ENCODE measurements at places on chromosomes 5 and 9.

- DNase-seq, result no peak
Measured at GRCh38 chr5:5139777-5140478, at the start of gene ADAMTS16. TSS of gene ADAMTS16 (plus strand) at chr5:5140330. CDS start at chr5:5140468, 138 bp downstream.

GRCh38 chr9:129407905-129408452 is 212.9 kb downstream of the C9orf50 start:
- no peak for DNase-seq

DNA sequence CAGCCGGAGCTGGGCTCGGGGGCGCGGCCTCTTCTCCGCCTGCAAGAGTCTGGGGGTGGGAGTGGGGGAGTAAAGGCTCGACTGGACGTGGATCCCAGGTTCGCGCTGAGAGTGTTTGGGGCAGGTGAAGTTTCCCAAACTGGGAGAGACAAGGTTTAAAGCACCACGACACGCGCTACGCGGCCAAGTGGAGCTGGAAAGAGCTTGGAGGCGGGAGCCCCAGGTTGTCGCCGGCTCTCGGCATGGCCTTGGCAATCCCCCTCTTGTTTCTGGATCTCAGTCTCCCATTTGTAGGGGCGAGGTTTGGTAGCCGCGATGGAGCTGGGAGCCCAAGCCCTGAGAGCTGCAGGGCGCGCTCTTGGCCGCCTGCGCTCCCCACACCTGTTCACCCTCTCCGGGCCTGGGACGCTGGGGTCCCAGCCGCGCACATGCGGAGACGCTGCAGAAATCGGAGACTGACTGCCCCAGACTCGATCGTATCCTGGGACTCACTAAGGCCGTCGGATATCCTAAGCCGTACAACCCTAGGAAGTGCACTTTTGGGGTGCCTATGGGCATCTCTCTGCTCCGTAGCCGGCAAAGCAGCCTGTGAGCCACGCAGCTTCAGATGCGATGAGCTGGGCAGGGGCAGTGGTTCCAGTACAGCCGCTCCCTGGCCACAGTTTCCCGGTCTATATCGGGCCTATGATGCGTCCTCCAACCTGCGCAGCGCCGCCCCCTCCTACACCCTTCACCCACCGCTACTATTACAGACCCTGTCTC is 937 bp downstream of the TMOD1 start:
- DNase-seq, result no peak

- DNase-seq, result no peak
Measured at GRCh38 chr9:29214690-29215253, 1641.5 kb upstream of the C9orf72 start.

- no peak for DNase-seq
Measured at GRCh38 chr9:13744261-13744901, 464.9 kb upstream of the MPDZ start.

- DNase-seq, result no peak
Measured at GRCh38 chr5:58016358-58016757, 443.5 kb downstream of the PLK2 start.

DNA sequence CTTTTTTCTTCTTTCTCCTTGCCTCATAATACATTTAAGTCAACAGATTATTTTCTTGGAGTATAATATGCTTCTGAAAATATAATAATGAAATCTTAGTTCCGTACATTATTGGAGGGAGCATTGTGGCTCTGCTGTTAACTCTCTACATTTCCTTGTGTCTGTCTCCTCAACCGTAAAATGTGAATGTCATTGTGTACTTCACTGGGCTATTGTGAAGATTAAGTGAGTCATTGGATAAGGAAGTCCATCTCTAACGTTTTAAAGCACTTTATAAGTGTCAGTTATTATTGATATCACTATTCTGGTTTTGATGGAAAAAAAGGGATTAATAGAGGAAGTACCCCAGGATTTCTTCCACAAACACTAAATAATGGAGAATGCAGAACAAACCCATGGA is 304.5 kb upstream of the RFX3 start:
- DNase-seq, result no peak

GRCh38 chr9:117596678-117597077 is 107.5 kb upstream of the TLR4 start:
- DNase-seq, result no peak

DNA sequence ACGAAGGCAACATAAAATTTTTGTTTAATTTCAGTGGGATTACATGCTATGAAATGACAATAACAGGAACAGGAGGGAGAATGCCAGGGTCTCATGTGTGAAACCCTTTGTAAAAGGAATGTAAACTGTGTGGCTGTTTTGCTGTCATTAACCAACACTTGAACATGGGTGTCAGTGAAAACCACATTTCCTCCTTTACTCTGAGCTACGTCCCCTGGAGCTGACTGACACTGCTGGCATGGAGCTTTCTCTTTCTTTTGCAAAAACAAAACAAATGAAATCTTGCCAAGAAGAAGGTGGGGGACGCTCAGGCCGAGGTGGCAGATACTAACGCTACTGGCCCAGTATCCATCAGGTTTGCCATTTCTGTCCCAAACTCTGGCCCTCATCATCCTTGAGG is 121.4 kb downstream of the DMRT2 start:
- no peak for DNase-seq

- no peak for DNase-seq
Measured at GRCh38 chr5:180523629-180524466, 29.7 kb downstream of the CNOT6 start.

GRCh38 chr5:88725454-88725853 is 157.5 kb downstream of the MEF2C start:
- no peak for DNase-seq

DNA sequence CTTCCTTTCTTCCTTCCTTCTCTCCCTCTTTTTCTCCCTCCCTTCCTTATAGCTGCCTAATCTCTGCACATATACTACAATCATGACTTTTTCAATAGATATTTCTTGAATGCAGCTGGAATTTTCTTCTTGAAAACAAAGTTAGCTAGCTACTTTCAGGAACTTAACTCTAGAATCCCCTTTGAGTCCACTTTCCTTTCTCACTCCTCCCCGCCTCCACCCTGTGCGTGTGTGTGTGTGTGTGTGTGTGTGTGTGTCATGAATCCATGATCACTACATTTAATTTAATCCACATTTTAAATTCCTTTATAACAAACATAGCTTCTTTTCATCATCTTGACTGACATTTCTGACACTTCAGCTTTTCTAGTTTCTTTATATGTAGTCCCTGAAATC is 167.5 kb upstream of the KLF9 start:
- no peak for DNase-seq

DNA sequence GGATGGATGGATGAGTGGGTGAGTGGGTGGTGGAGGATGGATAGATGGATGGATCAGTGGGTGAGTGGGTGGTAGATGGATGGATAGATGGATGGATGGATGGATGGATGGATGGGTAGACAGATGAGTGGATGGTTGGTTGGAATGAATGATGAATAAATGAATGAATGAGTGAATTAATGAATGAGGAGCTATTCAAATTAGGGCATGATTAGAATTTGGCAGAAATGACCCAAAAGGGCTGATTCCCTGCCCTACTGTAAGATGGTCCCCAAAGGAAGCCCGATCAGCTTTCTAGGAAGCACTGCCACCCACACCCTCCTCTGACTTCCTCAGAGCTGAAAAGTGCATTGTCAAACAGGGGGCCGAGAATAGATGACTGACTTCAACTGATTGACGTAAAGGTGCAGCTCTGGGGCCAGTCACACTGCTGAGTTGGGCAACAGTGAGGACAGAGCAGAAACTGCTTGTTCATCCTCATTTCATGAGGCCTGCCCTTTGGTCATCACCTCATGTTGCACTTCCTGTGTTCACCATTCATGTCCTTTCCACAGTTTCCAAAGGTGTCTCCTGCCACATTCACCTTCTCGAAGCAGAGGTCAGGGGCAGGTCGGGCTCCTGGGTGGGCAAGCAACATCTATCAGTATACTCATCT is 34.3 kb downstream of the NIPAL4 start:
- no peak for DNase-seq

- DNase-seq, result no peak
Measured at GRCh38 chr5:168320805-168321204, 29.4 kb downstream of the WWC1 start.

DNA sequence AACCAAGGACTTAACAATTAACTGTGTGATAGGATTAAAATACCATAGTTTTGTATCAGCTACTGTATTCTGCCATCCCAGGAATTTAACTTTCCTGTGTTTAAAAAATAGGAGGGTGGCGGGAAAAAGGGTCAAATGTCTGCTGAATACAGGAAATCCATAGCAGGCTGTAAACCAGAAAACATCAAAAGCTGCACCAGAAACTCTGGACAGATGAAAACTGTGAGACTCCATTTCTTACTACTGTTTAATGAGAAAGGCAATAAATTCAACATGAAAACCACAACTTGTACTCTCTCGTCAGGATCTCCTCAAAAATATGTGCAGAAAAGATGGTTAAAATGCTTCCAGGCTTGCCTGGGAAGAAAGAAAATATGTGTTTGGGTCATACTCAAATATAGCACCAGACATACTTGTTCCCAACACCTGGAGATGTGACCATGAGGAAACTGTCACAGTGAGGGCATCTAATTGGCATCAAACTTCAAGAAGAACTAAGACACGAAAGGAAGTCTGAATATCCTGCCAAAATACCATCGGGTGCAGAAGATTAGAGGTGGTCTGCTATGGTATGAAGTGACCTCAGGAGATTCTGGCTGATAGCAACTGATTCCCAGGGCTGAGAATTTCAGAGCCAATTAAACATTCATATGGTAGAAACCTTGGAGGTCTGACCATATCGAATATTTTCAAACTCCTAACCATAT is 164.7 kb upstream of the TARS1 start:
- no peak for DNase-seq

GRCh38 chr5:25544652-25545249 is 900.0 kb upstream of the CDH10 start:
- DNase-seq, result no peak

- no peak for DNase-seq
Measured at GRCh38 chr5:123582550-123583285, 70.7 kb downstream of the CSNK1G3 start.

DNA sequence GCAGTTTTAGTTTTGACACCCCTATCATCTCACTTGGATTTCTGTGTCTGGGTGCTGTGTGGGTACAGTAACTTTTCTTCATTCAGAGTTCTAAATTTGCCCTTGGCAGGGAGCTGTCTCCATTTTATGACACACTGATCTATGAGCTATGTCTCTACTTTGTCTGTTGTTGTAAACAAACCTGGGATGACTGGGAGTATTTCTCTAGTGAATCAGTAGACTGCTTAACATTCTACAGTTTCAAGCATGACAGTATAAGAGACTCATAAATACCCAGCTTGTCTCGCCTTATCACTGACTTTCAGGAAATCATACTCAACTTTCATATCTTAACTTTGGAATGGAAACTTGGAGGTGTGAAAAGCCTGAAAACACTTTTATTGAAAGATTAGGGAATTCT is 212.1 kb upstream of the NUDT12 start:
- DNase-seq, result no peak

DNA sequence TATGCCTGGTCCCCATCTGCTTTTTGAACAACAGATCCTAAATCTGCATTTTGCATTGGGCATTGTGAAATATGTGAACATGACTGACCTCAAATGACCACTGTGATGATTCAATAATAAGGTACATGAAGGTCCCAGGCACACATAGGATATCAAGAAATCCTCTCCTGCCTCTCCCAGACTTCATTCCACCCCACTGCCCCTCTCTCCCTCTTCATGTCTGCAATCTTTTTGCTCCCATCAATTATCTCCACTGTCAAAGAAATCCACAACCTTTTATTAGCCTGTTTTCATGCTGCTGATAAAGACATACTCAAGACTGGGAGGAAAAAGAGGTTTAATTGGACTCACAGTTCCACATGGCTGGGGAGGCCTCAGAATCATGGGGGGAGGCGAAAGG is 476.7 kb downstream of the CTNND2 start:
- no peak for DNase-seq

GRCh38 chr5:9115093-9115492 is 430.8 kb downstream of the SEMA5A start:
- DNase-seq, result no peak

GRCh38 chr5:1294835-1295649 is at the start of gene TERT:
TSS of gene TERT (minus strand) at chr5:1295068. CDS start at chr5:1294989, 79 bp downstream.
- DNase-seq, result peak; percentile 78

DNA sequence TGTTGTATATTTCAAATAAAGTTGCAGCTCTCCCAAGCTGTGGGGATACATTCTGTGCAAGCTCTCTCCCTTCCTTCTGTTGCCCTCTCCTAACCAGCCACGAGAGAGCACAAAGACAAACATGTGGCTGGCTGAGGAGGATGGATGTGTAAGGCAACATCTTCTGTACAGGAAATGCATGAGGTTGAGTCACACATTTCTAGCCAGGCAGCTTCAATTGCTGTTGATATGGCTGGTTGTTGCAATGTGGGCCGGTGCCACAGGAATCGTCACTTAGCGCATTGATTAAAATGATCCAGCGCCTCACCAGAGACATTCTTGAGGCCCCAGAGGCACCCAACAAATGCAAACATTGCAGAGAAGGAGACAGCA is 207.1 kb downstream of the ICE1 start:
- DNase-seq, result no peak

Measured in naive thymus-derived CD4-positive, alpha-beta T cell (primary cell).